ENCODE measurements at places on chromosomes 6 and 20.

DNA sequence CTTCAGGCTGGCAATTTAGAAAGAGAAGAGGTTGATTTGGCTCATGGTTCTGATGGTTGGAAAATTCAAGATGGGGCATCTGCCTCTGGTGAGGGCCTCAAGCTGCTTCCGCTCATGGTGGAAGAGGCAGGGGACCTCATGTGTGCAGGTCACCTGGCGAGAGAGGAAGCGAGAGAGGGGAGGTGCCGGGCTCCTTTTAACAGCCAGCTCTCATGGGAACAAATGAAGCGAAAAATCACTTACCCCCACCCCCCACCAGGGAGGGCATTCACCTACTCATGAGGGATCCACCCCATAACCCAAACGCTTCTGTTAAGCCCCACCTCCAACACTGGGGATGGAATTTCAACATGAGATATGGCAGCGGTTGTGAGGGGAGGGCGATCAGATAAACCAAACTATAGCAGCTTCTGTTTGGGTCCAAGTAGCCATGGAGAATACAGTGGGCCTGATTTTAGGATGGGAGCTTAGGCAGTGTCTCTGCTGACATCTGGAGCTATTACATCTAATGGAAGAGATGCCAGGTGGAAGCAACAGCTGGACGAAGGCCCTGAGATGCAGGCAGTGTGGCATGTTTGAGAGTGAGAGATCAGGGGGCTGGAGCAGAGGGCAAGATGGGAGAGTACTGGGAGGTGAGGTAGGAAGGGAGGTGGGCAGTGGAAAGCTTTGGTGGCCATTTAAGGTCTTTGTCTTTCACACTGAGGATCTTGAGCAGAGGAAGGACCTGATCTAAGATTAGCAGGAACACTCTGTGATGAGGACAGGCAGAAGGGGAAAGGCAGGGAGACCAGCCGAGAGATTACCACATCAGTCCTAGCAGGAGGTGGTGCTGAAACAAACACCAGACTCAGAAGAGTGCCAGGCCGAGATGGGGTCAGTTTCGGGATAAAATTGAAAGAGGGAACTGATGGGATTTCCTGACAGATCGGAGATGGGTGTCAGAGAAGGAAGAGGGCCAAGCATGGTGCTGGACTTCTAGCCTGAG, 161.8 kb downstream of the NFATC2 start:
- DNase-seq, result no peak

DNA sequence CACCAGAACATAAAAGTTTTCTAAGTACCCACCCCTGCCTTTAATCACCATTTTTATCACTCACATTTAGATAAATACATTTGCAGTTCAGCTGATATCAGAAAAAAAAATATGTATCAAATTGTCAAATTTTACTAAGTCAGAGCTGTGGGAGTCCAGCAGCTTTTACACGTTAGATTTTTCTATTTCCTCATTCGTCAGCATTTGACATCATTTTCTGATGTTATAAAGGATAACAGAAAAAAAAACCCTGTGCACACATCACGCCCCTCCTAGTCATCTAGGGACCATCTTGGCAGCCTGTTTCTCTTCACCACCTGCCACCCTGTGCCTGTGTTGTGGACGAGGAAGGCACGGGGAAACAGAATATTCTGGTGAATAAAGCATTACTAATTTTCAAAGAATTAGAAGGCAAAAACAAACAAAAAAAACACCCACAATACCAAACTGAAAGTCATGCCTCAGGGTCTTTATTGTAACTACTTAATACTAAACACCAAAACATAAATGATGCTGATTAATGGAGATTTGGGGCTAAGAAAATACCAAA, 12.4 kb downstream of the B4GALT5 start:
- no peak for DNase-seq

DNA sequence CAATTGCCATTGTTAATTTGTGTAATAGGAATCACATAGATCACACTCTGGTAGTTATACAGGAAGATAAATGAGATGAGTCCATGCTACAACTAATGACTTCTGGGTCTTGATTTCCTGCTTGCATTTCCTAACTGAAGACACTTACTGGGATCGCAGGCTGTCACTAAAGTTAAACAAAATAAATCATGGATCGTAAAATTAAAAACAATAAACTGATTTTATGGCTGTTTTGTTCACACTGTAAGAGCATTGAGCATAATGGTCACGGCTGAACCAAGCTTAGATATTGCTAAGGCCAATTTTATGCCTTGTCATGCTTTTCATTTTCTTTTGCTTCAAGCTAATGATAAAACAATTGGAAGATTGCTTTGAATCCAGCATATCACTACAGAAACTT, 332.5 kb upstream of the CITED2 start:
- DNase-seq, result no peak

DNA sequence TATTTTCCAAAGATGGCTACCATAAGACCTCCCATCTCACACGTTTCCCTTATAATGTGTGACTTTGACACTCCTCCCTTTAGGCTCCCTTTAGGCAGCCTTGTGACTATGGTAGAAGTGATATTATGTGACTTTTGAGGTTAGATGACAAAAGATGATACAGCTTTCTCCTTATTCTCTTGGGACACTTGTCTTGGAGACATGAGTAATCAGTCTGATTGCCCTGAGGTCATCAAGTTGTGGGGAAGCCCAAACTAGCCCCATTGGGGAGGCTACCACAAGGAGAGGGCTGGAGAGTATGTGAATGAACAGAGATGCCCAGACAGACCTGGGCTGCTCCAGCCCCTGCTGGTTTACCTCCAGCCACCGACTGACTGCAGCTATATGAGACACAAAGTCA, 10.6 kb upstream of the DLK2 start:
- no peak for DNase-seq

DNA sequence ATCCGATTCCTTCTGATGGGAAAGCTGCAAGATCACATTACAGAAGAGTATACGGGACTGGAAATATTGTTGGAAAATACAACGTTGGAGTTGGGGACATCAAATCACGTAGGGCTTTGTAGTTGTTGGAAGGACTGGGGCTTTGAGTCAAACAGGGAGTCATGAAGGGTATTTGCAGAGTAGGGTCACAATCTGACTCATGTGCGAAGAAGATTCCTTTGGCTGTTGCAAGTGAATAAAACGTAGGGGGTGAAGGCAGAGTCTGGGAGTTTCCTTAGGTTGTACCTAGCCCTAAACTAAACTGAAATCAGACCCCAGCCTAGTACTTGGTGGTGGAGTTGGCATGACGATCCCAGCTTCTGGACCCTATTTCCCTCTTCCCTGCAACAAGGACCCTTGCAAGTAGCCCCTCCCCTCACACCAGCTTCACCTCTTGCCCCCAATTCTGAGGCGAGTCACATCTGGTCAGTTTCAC, 32.3 kb downstream of the SNX5 start:
- no peak for DNase-seq

Data from upper lobe of left lung (tissue), 6 donors.